M059J (cell line): ENCODE measurements at places on chromosomes 12 and 14. TPM values are rescaled to one million over a fixed set of nuclear protein-coding genes. Genes with fewer than 3 reads are reported as not detected.

- DNase-seq = no peak
These were observed 29.1 kb upstream of the HELB start for GRCh38 chr12:66273147-66273546.

GRCh38 chr12:130438243-130438620, 100.5 kb downstream of the PIWIL1 start:
- DNase-seq = no peak

DNA sequence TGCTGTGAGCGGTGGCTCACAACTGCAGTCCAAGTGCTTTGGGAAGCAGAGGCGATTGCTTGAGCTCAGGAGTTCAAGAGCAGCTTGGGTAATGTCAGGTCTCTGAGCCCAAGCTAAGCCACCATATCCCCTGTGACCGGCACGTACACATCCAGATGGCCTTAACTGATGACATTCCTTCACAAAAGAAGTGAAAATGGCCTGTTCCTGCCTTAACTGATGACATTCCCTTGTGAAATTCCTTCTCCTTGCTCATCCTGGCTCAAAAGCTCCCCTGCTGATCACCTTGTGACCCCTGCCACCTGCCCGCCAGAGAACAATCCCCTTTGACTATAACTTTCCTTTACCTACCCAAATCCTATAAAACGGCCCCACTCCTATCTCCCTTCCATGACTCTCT, 48.6 kb downstream of the SLC25A47 start:
- no peak for DNase-seq

- DNase-seq = peak; percentile 75
These were observed 13.3 kb upstream of the C12orf75 start for GRCh38 chr12:105316931-105317852.

MMP19 gene
- 1.5 and 2.9 TPM in 2 replicates for total RNA-seq

AHNAK2 gene
- 3.2 and 4.7 TPM in 2 replicates for total RNA-seq

DNA sequence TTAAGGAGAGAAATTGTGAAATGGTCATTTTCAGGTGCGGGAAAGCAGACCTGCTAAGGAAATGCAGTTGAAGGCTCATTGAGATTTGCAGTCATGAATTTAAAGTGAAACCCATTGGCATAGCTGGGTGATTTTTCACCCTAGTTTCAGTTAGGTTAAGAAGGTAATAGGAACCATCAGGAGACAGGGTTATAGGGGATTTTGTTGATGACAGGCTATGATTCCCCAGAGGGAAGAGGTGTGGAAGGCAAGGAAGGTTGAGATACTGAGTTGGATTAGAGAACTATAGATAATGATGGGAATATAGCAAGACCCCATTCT, 22.7 kb upstream of the BMAL2 start:
- DNase-seq = no peak

GRCh38 chr12:17110316-17110715, 504.4 kb upstream of the LMO3 start:
- DNase-seq = no peak

GRCh38 chr12:68477906-68478305, 132.8 kb upstream of the RAP1B start:
- no peak for DNase-seq

PIP4K2C gene
- 71.2 and 85.3 TPM in 2 replicates for total RNA-seq

DNA sequence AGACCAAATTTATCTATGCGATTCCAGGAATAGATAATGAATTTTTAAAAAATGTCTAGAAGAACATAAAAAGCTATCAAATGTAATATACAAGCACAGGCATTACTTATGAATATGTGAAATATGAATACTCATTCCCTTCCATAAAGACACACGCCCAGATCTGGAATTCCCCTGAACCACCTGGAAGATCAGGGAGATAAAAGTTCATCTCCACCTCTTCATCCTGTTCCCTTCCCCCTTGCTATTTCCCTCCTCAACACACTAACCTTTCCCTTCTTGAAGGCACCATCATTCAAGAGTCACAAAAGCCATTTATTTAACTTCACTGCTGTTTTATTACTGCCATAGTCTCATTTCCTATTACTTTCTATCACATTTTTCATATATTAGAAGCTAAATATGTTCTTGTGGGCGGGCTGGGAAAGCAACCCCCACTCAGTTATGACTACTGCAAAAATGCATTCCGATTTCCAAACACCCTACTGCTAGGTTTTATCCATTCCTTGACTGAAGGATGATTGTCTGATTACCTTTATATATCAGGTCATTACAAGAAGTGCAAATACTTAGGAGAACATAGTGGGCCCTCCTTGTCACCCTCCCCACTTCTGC, 16.1 kb downstream of the FGD6 start:
- DNase-seq = no peak

DNA sequence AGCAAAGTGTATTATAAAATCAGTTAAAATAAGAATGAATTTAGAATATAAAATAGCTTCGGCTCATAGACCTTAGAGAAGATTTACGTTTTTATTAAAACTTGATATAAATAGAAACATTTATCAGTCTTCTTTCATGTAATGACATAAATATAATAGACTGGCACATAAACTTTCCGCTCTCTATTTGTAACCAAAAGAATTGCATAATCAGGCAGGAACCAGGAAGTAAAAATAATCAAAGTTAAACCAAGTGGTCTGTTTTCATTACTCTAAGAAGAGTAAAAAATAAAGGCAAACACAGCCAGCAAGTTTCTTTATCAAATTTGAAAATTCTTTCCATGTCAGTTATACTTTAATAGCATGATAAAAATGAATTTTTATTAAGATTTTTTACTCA, 46.3 kb upstream of the ATP2A2 start:
- no peak for DNase-seq

VWF gene
- total RNA-seq = 0.05 TPM in 1 of 2 replicates, not detected in the other

DNA sequence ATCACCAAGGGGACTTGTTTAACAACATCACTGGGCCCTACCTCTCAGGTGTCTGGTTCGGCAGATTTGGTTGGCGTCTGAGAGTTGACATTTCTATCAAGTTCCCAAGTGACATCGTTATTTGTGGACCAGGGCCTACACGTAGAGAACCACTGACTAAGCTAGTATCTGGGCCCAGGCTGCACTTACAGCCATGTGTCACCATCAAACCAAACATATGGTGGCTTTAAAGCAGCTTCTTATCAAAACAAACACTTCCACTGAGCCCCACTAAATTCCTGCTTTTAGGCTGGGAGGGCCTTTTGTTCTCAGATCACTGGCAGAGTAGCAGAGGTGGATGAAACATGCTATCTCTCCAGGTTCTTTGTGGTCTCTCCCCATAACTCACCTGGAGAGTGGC, 220.5 kb downstream of the PELI2 start:
- DNase-seq = peak; percentile 12

DNA sequence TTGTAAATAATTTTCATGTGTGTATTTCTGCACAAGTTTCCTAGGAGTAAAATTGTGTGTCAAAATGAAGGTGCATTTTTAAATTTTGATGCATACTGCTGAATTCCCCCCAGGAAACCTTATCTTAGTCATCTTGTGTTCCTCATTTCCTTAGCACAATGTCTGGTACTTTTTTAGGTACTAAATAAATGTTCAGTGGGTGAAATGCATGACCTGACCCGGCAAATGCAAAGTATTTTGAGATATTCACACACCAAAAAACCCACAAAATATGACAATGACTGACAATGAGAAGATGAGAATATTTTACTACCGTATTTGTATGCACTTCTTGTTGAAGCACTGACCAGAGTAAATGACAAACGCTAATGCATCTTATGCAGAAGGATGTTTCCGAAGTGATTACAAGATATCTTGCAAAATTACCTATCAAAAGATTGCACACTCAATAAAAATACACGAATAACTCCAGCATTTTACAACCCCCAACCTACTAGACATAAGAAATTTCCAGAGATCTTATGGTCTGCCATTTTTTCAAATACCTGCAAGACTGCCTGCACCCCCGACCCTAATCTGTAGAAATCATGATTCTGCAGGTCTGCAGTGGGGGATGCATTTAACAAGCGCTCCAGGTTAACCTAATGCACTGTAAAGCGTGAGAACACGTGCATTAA, 895 bp upstream of the PRKAB1 start:
- DNase-seq = no peak

KRT75 gene
- total RNA-seq = 0.02 TPM in 1 of 2 replicates, not detected in the other

CDKN3 gene
- 179 and 192 TPM in 2 replicates for total RNA-seq

- DNase-seq = no peak
These were observed 11.6 kb downstream of the DAD1 start for GRCh38 chr14:22577334-22577908.

OR4E2 gene
- not detected in 2 replicates for total RNA-seq

DNA sequence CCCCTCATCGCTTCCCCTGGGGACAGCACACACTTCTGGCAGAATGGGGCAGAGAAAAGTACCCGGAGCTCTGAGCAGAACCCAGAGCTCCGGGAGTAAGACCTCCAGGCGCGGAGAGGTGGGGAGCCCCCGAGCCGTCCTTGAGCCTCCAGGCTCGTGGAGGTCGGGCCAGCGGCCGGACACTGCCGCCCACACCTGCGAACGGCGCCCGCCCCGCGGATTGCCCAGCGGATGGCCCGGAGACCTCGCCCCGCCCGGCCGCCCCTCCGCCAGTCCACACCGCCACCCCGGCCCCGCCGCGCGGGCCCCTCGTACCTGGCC, 344 bp downstream of the SPTLC2 start:
- no peak for DNase-seq

- DNase-seq = no peak
These were observed 21.8 kb downstream of the NOC4L start for GRCh38 chr12:132166093-132166492.

GRCh38 chr12:8779862-8780261, 42.6 kb upstream of the A2ML1 start:
- DNase-seq = no peak

GRCh38 chr14:102209224-102209966, 69.7 kb downstream of the WDR20 start:
- no peak for DNase-seq

DNA sequence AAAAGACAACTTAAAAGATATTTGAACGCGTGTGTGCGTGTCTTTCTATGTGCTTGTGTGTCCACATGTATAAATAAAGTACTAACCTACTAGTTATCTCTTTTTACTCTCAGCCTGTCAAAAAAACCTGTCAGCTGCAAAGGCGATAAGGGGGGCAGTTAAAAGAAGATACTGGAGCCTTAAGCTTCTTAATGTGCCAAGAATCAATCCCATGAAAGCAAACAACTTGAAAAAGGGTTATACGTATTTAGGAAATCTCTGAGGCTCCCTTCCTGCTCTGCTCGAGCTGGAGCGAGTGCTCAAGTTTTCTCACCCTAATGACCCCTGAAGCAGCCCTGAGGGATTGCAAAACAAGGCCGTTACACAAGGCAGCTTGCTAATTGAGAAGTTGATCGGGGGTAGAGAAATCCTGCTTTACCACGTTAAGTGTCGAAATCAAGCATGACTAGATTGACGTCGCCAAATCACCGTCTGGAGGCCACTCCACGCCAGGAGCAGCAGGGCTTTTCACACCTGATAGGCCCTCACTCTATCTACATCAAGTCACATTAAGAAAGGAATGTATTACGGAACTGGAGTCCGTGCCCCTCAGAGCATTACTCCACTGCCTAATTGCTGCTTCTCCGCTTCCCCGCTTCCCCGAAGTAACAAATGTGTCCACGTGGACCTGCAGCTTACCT, 32.4 kb downstream of the LMO3 start:
- DNase-seq = no peak

- DNase-seq = peak; percentile 30
These were observed 4.8 kb upstream of the AMN start for GRCh38 chr14:102917469-102918211.

GPR162 gene
- total RNA-seq = 2.1 TPM in 1 of 2 replicates, not detected in the other

SELPLG gene
- total RNA-seq = 0.42 and 0.79 TPM in 2 replicates

- DNase-seq = peak; percentile 58
These were observed 469.5 kb downstream of the VRK1 start for GRCh38 chr14:97266653-97267052.

DNA sequence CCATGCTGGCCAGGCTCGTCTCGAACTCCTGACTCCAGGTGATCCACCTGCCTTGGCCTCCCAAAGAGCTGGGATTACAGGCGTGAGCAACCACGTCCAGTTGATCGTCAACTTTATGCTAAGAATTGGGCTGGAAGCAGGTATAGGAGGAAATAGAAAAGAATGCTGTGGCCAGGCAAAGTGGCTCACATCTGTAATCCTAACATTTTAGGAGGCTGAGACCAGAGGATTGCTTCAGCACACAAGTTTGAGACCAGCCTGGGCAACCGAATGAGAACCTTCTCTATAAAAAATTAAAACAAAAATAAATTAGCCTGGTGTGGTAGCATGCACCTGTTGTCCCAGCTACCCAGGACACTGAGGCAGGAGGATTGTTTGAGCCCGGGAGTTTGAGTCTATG, 37.1 kb upstream of the SNX6 start:
- no peak for DNase-seq

GSC gene
- 0.25 TPM in 1 of 2 replicates, not detected in the other for total RNA-seq

- DNase-seq = no peak
These were observed 64.0 kb downstream of the AKAP6 start for GRCh38 chr14:32393119-32393518.

DBX2 gene
- not detected in 2 replicates for total RNA-seq

- DNase-seq = no peak
These were observed 40.4 kb downstream of the SLC8A3 start for GRCh38 chr14:70148351-70148750.

DNA sequence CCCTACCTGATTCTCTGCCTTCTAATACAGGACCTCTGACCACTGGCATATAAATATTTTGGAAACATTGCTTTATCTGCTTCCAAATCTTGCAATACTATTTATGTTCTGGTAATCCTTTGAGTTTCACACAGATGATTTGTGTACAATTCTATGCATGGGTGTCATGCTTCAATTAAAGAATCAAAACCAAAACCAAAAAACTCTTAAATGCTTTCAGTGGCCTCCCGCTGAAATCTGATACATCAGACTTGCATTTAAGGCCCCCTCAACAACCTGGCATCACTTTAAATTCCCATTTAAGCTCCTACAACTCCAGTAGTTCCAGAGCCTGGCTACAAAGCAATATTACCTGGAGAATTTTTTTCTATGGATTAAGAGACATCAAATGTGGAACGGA, 221.7 kb upstream of the NAV3 start:
- DNase-seq = peak; percentile 18
